ENCODE measurements at places on chromosomes 3 and 15. TPM values are rescaled to one million over a fixed set of nuclear protein-coding genes. Genes with fewer than 3 reads are reported as not detected.

DNA sequence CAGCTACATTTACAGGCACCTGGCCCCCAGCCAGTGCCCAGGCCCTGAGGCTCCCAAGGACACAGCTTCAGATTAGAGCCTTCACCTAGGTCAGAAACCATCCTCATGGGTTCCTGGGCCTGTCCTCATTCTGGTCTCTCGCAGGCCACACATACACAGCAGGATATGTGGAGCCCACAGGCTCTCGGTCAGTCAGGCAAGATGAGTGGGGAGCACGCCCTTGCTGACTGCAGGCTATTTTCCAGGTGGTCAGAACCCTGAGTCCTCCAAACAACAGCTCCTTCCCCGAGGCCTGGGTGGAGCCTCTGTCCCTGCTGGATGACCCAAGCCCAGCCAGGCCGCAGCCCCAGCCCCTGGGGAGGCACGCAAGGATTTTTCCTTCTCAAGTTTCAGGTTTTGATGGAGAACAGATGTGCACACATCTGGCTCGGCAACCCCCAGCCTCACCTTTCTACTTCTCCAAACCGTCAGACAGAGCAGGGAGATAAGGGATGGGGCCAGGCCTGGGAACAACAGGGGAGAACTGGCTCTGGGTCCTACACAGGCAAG, 1.6 kb downstream of the STRA6 start:
- DNase-seq, result no peak

- DNase-seq, result no peak
Observed at GRCh38 chr3:188294823-188295487, 141.0 kb downstream of the LPP start.

Gene EFHB
- 3.7 TPM for total RNA-seq

Gene GPR156
- total RNA-seq, result 0.78 TPM

- no peak for DNase-seq
Observed at GRCh38 chr15:91706322-91707032, 147.0 kb upstream of the SLCO3A1 start.

GRCh38 chr3:21665444-21666100, 85.4 kb downstream of the ZNF385D start:
- DNase-seq, result no peak

GRCh38 chr3:45168451-45168850, 22.3 kb upstream of the CDCP1 start:
- no peak for DNase-seq

GRCh38 chr15:46955576-46955975, 761.7 kb upstream of the SEMA6D start:
- DNase-seq, result no peak

- no peak for DNase-seq
Observed at GRCh38 chr3:39705351-39705900, 104.0 kb upstream of the MYRIP start.

- no peak for DNase-seq
Observed at GRCh38 chr15:32943711-32944110, 225.9 kb downstream of the GREM1 start.

Gene PDE8A
- total RNA-seq, result 36.1 TPM

Gene CTXN2
- not detected for total RNA-seq

DNA sequence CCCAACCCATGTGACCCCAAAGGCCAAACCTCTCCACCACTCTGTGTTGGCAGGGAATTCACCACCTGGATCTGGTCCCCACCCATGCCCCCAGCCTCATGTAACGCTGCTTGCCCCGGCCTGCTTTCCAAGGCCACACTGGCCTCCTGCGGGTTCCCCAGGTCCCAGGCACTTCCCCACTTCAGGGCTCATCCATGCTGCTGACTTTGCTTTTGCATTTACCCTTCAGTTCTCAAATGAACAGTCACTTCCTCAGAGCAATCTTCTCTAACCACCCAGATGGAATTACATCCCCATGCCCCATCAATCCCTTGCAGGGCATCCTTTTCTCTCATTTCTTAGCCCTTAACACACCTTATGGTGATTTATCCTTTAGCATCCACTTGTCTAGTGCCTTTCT, 9.2 kb downstream of the DAPK2 start:
- no peak for DNase-seq

Gene CHRM5
- total RNA-seq, result not detected

- no peak for DNase-seq
Observed at GRCh38 chr3:12662593-12663400, 1.1 kb downstream of the RAF1 start.

Gene RETNLB
- total RNA-seq, result not detected

DNA sequence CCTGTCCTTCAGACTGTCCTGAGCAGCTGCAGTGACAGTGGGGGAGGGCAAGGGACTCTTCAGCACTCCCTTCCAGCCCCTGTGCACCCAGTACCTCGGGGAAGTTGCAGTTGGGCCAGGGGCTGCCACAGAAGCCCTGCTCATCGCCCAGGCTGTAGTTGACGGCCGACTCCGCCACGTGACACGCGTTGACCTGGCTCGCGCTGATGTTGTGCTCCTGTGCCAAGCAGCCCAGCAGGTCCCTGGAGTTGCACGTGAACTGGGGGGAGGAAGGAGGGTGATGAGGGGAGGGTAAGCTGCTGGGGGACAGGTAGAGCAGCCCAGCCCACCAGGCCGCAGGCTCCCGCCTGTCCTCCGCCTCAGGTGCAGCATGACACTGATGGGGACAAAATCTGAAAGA, 101.2 kb downstream of the SEC22A start:
- DNase-seq, result no peak

DNA sequence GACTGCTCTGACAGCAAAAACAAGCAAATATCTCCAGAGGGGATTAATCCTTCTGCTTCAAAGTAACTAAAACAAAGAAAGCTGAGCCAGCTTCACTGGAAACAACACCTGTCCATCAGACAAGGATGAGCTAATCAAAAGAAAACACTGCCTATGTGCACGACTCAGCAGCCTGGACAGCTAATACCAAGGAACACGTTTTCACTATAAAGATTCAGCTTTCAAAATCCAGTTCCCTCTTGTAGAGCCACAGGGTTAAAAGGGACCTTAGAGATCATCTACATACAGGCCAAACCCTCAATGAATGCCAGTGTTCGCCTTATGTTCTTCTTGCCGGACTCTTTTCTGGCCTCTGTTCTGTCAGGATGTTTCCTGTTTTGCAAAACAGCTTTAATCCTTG, 6.9 kb downstream of the TUSC7 start:
- DNase-seq, result no peak

DNA sequence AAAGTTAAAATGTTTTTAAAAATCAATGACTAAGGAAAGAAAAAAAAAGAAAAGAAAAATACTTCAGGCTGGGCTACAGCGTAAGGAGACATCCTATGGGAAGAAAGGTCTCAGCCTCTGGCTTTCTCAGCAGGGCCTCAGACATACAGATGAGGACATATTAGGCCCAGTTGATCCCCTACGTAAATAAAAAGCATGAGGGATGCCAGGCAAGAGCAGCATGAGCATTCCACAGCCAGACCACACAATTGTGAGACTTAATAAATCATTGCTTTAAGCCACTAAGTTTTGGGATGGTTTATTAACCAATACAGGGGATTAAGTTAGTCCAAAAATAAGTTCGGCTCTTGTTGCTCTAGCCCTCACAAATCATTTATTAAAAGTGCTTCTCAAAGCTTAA, 394.1 kb upstream of the NECTIN3 start:
- DNase-seq, result no peak

- DNase-seq, result no peak
Observed at GRCh38 chr3:4413467-4413866, 53.6 kb downstream of the SUMF1 start.

- DNase-seq, result no peak
Observed at GRCh38 chr15:68597581-68597980, 18.8 kb downstream of the CORO2B start.

DNA sequence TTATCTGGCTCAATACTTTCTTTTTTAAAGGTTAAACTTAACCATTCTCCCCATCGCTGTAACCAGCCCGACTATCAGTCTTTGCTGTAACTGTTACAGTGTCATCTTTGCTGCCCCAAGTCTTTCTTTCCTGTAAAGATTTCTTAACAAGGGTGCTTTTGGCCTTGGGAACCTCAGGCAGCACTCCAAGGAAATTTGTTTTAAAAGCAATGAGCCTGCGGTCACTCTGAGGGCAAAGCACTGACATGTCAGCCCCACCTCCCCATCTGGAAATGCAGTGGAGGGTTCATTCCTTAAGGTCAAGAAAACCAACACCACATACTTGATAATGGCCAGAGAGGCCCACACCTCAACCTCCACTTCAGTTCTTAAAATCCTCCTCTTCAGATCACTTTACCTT, 3.2 kb downstream of the TRANK1 start:
- no peak for DNase-seq

GRCh38 chr15:80154336-80154735, 1.5 kb downstream of the FAH start:
- DNase-seq, result no peak

- DNase-seq, result no peak
Observed at GRCh38 chr15:100663086-100663914, 60.9 kb downstream of the ASB7 start.

DNA sequence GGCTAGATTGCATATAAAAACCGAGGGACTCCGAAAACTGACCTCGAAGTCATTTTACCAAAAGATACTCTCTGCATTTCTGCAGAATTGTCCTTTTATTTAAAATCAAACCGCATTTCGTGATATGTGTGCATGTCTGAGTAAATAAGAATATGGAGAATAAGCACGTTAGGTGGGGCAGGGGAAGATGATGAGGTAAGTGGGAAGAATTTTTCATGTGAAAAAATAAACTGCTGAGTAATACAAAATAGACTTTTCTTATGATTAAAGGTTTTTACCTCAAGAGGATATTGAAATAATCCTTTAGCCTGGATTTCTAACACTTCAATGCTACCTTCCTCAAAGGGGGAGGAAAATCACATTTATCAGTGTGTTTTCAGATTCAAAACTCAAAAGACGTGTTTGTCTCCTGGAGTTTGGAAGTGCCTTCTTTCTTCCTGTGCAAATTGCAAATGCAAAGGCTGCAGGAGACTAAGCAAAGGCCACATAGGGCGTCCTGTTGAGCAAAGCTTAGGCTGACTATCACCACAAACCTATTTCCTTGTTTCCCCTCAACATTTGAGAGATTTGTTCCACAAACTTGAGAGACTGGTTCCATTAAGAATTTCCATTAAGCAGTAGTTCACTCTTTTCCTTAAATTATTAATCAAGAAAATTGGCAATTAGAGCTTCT, 813.5 kb downstream of the MCTP2 start:
- DNase-seq, result no peak

GRCh38 chr3:120052677-120053076, 41.6 kb downstream of the GSK3B start:
- no peak for DNase-seq

GRCh38 chr3:183534249-183534648, 21.3 kb downstream of the KLHL6 start:
- no peak for DNase-seq

- no peak for DNase-seq
Observed at GRCh38 chr3:136626493-136626892, 125.7 kb downstream of the STAG1 start.

Gene RBP2
- total RNA-seq, result not detected

DNA sequence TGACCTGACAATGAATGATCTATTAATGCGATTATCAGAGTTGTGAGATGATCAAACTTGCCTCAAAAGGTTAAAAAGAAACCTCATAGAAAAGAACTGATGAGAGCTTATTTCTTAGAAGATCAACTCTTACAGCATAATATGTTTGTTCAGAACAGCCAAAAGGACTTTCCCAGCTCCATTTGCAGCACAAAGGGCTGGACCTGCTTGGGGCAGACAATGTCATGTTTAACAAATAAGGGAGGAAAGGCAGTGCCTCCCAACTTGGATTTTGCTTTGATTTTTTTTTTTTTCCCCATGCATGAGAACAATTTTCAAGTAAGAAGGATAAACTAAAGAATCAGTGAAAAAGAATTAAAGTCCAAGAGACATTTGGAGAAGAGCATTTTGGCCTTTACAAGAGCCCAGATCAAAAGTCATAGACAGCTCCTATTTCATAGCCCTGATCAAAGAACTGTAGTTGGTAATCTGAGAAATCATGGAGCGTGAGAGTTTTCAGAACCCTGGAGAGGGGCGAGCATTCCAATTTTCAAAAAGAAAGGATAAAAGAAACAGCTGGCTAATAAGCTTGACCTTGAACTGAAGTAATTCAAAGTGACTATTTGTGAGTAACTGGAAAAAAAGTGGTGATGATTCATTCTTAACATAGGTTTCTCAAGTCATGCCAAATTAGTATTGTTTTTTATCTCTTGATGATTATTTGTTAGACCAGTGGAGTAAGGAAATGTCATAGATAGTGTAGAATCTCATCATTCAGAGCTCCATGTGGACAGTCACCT, 136.0 kb upstream of the CFAP20DC start:
- DNase-seq, result no peak

DNA sequence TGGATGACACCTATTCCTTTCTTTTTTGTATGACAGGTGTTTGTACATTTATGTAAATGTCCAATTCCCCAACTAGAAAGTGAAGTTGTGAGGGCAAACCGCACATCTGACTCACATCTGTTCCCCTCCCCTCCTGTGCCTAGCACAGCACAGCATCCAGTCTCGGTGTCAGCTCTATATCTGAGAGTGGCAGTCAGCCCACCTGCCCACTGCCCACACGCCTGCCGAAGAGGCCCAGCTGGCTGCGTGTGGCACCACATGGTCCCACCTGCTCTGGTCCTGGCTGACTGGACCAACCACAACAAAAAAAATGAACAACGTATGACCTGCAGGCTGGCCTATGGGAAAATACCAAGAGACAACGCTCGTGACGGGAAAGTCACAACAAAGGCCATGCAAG, 62.8 kb downstream of the XXYLT1 start:
- no peak for DNase-seq

DNA sequence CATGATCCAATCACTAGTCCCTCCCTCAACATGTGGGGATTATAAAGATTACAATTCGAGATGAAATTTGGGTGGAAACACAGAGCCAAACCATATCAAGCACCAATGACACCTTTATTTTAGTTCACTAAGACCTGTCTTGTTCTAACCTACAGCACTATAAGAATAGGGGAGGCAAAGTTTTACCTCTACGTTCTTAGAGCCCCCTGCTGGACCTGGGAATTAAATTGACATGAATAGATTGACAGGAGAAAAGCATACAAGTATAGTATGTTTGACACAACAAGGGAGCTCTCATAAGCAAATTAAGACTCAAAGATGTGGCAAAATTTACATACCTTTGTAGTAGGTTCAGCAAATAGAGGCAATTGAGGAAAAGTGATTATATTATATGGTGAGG, 974.4 kb upstream of the ALCAM start:
- no peak for DNase-seq

DNA sequence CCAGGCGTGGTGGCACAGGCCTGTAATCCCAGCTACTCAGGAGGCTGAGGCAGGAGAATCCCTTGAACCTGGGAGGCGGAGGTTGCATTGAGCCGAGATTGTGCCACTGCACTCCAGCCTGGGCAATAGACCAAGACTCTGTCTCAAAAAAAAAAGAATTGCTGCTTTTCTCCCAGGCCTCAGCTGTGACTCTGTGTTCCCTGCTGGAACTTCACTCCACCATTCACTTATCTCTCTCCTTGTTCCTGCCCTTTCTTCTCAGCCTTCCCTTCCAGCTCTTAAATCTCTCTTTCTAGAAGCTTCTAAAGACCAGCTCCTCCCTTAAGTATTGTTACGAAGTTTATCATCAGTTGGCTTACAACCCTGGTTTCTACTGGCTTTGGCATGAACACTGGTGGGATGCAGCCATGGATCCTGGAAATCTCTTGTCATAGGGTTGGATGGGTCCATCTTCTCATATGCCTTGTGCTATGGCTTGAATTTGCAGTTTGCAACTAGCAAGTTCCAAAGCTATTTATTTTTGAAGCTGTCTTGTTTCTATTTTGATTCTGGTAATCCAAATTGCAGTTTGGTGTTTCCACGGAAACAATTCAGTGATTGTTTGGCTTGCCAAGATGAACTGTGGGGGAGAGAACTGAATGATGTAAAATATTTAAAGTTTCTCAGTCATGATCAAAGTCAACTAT, 10.5 kb downstream of the C3orf62 start:
- DNase-seq, result no peak

Gene TRIM59
- 3.8 TPM for total RNA-seq

GRCh38 chr3:184734903-184735701, 23.2 kb upstream of the MAGEF1 start:
- no peak for DNase-seq
